Panc1 (cell line): ENCODE measurements at places on chromosomes 1 and 21. TPM values are rescaled to one million over a fixed set of nuclear protein-coding genes. Genes with fewer than 3 reads are reported as not detected.

DNA sequence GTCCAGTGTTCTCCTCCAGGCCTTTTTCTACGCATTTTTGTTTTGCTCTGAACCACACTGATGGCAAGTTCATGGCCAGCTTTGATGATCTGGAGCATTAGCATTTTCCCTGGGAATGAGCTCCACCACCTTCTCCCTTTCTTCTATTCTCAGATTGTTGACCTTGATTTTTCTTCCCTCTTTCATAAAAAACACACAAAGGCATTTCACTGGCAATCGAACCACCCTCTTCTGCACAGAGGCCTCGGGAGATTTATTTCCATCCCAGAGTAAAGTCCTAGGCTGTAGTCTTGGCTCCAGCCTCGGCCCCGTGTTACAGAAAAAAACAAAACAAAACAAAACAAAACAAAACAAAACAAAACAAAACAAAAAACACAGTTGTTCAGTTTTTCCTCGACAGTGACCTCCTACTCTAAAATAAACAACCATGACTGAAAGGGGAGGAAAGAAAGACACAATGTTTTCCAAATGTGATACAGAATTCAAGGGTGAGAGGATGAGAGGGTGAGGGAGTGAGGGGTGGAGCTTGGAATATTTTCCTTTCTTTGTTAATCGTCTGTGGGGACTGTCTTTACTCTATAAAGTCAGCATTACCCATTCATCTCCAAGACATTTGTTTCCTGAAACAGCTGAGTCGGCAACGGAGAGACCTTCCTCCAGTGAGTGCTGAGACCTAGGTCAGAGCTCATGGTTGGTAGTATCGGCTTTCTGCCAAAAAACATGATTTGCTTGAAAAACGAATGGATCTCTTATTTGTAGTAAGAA lies 29.8 kb upstream of the RNF186 start:
- H3K4me1 ChIP-seq = no peaks in the 10 kb centered on the region; the same call in 1 of the 2 replicates
- H3K36me3 ChIP-seq = no peaks in the 10 kb centered on the region
- H3K4me3 ChIP-seq = no peak overlapping the region
- no peaks in the 10 kb centered on the region for H3K27me3 ChIP-seq

- no peak overlapping the region for H3K27ac ChIP-seq
- H3K27me3 ChIP-seq = no peaks in the 10 kb centered on the region
- no peaks in the 10 kb centered on the region for H3K36me3 ChIP-seq
- H3K4me1 ChIP-seq = no peaks in the 10 kb centered on the region
Observed at GRCh38 chr1:33378976-33379375, 51.9 kb downstream of the PHC2 start.

- no peak overlapping the region for H3K4me3 ChIP-seq
- H3K36me3 ChIP-seq = no peaks in the 10 kb centered on the region
- no peaks in the 10 kb centered on the region for H3K4me1 ChIP-seq
- H3K27ac ChIP-seq = no peak overlapping the region
- H3K27me3 ChIP-seq = no peaks in the 10 kb centered on the region; the same call in 1 of the 2 replicates
Observed at GRCh38 chr1:216587715-216588114, 135.5 kb downstream of the ESRRG start.

DNA sequence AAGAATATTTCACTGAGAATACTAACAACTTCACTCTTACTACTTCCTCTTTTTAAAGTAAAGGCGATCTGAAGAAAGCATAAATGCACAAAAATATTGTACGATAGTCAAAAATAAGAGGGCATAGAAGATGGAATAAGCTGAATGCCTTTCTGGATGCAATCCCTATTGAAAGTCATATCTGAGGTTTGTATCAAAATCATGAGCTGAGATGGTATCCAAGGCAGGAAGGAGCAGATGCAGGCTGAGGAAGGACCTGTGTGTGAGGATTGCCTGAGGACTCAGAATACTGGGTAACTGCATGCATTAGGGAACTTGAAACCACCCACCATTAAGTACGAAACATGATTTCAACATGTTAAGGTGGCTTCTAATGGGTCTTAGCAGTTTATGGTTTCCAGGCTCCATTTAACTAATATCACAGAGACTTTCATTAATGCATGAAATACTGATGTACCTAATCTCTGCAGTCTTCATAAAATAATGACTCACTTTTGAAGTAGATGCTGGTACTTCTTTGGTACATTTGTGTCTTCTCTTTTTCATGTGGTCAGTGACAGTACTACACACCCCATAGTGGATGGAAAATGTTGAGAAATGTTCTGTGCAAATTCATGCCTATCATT lies 29.6 kb upstream of the RGS1 start:
- H3K36me3 ChIP-seq = no peaks in the 10 kb centered on the region
- no peak overlapping the region for H3K27ac ChIP-seq
- H3K4me3 ChIP-seq = no peak overlapping the region
- no peaks in the 10 kb centered on the region for H3K27me3 ChIP-seq

DNA sequence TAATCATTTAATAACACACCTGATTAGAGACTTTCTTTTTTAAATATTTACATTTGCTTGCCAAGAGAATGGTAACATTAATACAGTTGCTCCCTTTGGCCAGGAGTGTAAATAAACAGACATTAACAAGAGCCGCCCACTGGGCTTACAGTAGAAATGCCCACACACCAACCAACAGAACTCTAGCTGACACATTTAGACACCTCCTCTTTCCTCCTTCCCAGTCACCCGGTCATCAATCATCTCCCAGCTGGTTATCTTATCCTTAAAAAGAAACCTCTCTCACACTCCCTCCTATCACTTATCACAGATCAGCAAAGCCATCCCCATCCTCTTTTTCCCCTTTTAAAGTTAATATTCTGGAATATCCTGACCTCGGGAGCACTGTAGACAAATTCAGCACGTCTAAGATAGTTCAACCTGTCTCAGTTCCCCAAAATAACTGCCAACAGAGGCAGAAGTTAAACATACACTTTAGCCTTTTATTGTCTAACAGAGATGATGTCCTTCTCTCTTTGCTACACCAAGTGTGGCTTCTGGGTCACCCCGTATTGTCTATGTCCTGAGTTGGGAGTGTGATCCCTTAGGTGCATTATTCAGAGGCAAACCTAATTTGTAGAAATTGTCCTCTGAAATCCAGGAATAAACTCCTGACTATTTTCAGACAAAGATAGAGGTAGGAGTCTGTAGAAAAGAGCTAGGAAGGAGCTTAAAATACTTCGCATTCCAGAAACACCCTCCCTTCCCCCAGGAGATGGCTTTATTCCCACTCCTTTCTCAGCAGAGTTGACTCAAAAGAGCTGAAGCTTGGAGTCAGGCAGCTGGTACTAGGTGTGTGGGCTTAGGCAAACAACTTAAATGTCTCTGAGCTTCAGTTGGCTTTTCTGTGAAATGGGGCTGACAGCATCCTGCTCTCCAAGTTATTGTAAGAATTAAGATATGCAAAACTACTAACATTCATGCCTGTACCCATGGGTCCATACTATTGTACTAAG lies 8.8 kb downstream of the MYCL start:
- no peak for DNase-seq
- H3K4me3 ChIP-seq = no peak overlapping the region
- peaks cover 6% of the 10 kb centered on the region; the same call in 1 of the 2 replicates for H3K27me3 ChIP-seq
- peak overlapping the region; percentile 26; the same call in 1 of the 2 replicates for H3K27ac ChIP-seq

Gene USH2A
- total RNA-seq = not detected

Gene PDE9A
- total RNA-seq = 0.72 TPM

GRCh38 chr1:67668660-67669059 lies 16.3 kb upstream of the GADD45A start:
- H3K27me3 ChIP-seq = no peaks in the 10 kb centered on the region
- no peaks in the 10 kb centered on the region for H3K36me3 ChIP-seq
- no peak overlapping the region for H3K27ac ChIP-seq
- H3K4me1 ChIP-seq = peaks cover 3% of the 10 kb centered on the region; the same call in 1 of the 2 replicates

Gene ESRRG
- not detected for total RNA-seq

DNA sequence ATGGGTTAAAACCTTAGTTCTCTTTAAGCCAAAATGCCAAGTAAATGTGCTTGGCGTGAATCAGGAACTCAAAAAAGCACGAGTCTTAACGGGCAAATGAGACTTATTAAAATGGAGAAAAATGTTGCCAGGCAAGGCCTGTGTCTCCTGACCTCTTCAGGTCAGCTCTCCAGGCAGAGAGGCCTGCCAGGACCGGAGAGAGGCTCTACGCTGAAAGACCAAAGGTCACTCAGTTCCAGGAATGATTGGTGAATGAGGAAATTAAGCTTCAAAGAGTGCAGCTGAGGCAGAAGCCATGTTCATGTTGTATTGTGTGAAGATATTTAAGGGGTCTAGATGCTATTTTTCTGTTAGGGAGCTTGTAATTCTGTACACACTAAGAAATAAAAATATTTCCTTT lies 66.6 kb downstream of the SPAG17 start:
- no peak overlapping the region for H3K27ac ChIP-seq
- H3K27me3 ChIP-seq = no peaks in the 10 kb centered on the region
- DNase-seq = no peak
- no peaks in the 10 kb centered on the region for H3K4me1 ChIP-seq
- H3K36me3 ChIP-seq = no peaks in the 10 kb centered on the region

DNA sequence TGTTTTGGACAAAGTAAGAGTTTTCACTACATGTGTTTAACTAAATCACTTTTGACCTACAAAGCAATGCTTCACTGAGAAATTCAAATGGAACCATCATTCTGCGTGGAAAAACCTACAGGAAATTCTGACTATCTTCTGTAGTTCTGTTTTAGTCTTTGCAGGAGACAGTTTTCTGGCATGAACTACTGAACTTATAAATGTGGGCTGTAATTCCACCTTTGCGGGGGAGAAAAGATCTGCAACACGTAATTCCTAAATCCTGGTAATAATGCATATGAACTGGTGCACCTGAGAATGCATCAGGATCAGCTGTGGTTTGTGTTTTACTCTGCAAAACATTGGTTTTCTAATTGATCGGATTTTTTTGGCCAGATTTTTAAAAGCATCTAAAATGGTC lies 106.0 kb downstream of the VPS13D start:
- H3K27me3 ChIP-seq = no peaks in the 10 kb centered on the region
- H3K4me3 ChIP-seq = no peak overlapping the region

Gene LCE1C
- total RNA-seq = not detected

DNA sequence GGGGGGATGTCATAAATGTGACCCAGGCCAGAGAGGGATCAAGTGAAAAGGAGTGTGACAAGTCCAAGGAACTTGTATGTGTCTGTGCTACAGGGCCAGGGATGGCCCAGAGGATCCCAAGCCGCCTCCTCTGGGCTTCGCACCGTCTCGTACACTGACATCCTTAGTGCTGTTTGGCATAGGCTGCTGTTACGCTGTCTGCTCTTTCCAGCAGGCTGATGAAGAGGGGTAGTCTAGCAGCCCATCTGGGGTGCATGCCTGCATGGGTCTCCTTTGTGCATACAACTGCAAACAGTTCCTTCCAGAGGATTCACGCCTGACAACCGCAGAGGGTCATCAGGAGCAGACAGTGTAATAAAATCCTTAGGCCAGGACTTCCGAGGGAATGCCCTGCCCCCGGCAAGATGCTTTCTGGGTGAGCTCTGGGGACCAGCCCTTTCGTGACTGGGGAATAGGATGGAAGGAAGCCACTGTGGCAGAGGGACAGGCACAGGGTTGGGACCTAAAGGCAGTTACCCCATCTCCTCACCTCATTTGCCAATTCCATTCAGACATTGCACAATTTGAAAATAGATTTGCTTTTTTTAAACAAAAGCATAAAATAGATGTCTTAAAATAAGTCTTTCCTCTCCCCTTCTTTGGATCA lies 6.3 kb upstream of the GOLT1A start:
- no peak for DNase-seq
- H3K36me3 ChIP-seq = no peaks in the 10 kb centered on the region
- H3K27ac ChIP-seq = no peak overlapping the region
- no peaks in the 10 kb centered on the region for H3K27me3 ChIP-seq

DNA sequence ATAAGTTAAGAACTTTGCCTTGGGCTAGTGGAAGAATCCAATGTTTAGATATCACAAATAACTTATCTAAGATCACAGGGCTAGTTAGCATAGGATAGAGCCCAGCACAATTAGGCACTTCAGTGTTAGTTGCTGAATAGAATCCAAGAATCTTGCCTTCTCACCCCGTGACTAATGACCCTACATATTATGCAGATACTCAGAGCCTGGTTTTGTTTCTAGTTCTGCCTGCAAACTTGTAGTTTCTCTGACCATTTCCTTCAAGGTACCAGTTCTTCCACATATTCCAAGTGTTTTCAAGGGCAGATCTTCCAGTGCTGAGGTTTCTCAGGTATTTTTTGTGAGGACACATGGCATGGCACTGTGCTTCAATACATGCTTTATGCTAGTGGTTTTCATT lies 239.3 kb downstream of the KCNK2 start:
- no peak overlapping the region for H3K27ac ChIP-seq
- no peaks in the 10 kb centered on the region for H3K36me3 ChIP-seq
- H3K4me1 ChIP-seq = no peaks in the 10 kb centered on the region
- H3K4me3 ChIP-seq = no peak overlapping the region
- no peaks in the 10 kb centered on the region for H3K27me3 ChIP-seq
- no peak for DNase-seq

DNA sequence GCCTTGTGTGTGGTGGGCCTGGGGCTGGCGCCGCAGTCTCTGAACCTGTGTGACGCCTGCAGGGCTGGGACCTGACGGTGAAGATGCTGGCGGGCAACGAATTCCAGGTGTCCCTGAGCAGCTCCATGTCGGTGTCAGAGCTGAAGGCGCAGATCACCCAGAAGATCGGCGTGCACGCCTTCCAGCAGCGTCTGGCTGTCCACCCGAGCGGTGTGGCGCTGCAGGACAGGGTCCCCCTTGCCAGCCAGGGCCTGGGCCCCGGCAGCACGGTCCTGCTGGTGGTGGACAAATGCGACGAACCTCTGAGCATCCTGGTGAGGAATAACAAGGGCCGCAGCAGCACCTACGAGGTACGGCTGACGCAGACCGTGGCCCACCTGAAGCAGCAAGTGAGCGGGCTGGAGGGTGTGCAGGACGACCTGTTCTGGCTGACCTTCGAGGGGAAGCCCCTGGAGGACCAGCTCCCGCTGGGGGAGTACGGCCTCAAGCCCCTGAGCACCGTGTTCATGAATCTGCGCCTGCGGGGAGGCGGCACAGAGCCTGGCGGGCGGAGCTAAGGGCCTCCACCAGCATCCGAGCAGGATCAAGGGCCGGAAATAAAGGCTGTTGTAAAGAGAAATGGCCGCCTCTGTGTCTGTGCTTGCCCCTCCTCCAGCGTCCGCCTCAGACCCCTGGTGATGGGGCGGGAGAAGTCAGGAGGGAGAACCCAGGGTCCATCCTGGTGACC lies 788 bp downstream of the ISG15 start:
- H3K4me1 ChIP-seq = peaks cover 10% of the 10 kb centered on the region
- peak overlapping the region; percentile 66 for H3K4me3 ChIP-seq
- H3K27me3 ChIP-seq = no peaks in the 10 kb centered on the region

Gene LCE2A
- total RNA-seq = not detected
